AG10803 (cell line): ENCODE measurements at places on chromosomes 13 and 19.
A peak's percentile ranks its signal among the peaks of the same experiment; 100 is the strongest.

DNA sequence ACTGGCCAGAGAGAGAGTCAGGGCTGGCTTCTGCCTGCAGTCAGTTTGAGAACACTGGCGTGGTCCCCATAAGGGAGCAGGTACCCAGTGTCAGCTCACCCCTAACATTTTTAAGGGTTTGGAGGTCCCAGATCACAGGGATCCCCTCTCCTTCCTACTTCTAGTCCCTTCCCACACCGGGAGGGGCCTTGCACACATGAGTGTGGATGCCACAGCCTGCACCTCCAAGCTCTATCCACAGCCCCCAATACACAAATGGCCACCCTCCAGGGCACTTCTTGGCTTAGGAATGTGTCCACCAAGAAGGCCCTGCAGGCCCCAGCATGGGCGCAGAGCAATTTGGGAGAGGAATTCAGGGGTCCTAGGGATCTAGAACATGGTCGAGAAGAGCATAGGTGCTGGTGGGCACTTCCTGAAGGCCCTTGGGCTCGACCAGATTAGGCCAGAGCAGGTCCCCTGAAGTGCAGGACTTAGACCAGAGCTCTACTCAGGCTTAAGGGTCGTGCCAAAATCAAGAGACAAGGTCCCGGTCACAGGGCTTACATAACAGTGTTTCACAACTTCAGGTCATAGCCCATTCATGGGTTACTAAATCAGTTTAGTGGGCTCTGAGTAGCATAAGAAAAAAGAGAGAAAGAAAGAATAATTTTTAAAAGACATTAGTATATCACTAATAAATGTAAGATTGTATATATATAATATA lies 16.0 kb downstream of the FXYD5 start:
- no peak for DNase-seq

DNA sequence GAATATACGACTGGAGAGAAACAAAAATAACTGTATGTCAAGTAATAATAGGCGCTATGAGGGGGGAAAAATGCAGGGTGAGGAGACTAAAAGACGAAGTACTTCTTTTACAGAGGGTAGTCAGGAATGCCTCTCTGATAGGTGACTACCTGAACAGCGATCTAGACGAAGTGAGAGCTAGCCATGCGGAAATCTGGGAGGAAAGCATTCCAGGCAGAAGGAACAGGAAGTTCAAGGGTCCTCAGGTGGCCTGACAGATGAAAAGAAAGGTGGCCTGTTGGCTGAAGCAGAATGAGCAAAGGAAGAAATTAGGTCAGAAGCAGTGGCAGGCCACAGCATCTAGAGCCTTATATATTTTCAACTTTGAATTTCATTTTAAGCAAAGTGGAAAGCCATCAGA lies 13.3 kb downstream of the ZDHHC20 start:
- DNase-seq = no peak

- DNase-seq = no peak
Measured at GRCh38 chr13:112615391-112615790, 27.4 kb upstream of the TUBGCP3 start.

- DNase-seq = no peak
Measured at GRCh38 chr19:7216373-7216902, 77.8 kb downstream of the INSR start.

- no peak for DNase-seq
Measured at GRCh38 chr19:29566496-29567054, 39.5 kb upstream of the POP4 start.

GRCh38 chr13:84377106-84377505 lies 494.8 kb upstream of the SLITRK1 start:
- DNase-seq = no peak

- peak; percentile 12 for DNase-seq
Measured at GRCh38 chr19:28475525-28475924, 737.4 kb downstream of the UQCRFS1 start.

- DNase-seq = no peak
Measured at GRCh38 chr13:21365574-21365973, 93.5 kb downstream of the ZDHHC20 start.

- no peak for DNase-seq
Measured at GRCh38 chr19:38928391-38929001, 2.1 kb downstream of the SARS2 start.

- no peak for DNase-seq
Measured at GRCh38 chr19:11264452-11265176, 2.3 kb upstream of the DOCK6 start.

DNA sequence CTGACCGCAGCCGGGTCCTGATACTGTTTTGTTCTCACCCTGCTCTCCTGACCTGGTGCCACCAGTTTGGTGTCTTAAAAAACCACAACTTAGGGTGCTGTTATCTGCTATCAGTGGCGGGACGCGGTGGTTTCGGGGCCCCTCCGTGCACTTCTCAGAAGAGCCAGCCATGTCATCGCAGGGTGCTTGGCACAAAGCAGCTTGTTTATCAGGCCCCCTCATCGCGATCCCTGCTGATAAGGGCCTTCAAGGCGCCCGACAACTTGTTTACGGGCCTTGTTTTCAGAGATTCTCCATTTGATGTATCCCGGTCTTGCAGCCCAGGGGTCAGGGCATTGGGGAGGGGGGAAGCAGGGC lies 58.1 kb upstream of the KLF2 start:
- DNase-seq = no peak

- peak; percentile 93 for DNase-seq
Measured at GRCh38 chr13:97879646-97880310, 73.7 kb upstream of the IPO5 start.

DNA sequence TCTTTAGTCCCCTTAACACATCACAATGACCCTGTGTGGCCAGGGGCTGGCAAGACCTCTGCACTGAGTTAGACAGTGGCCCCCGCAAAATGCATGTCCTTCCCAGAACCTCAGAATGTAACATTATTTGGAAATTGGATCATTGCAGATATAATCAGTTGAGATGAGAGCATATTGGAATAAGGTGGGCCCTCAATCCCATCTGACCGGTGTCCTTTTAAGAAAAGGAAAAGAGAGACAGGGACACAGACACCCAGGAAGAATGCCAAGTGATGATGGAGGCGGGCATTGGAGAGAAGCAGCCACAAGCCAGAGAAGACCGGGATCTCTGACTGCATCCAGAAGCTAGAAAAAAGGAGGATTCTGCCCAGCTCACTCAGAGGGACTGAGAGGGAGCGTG lies 1.8 kb downstream of the FAM187B start:
- DNase-seq = no peak

DNA sequence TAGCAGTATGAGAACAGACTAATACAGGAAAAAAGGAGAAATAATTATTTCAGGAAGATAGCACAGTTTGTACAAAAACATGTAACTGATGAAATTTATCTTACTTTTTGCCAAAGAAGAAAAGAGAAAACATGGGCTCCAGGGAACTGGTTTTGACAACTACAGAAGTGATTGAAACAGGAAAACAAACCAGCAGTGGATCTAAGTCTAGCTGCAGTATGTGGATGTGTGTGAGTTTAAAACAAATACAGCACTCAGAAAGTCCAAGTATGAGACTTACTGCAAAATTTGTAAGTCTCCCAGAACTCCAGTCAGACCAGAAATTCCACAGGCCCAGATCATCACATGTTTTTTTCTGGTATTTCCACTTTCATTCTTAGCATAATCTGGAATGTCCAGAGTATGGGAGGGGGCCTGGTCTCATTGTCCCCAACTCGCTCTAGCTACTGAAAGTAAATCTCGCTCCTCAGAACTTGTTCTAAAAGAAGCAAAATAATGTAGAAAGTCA lies 259.5 kb downstream of the NHLRC3 start:
- peak; percentile 31 for DNase-seq
